ENCODE measurements at places on chromosomes 1 and 21.

DNA sequence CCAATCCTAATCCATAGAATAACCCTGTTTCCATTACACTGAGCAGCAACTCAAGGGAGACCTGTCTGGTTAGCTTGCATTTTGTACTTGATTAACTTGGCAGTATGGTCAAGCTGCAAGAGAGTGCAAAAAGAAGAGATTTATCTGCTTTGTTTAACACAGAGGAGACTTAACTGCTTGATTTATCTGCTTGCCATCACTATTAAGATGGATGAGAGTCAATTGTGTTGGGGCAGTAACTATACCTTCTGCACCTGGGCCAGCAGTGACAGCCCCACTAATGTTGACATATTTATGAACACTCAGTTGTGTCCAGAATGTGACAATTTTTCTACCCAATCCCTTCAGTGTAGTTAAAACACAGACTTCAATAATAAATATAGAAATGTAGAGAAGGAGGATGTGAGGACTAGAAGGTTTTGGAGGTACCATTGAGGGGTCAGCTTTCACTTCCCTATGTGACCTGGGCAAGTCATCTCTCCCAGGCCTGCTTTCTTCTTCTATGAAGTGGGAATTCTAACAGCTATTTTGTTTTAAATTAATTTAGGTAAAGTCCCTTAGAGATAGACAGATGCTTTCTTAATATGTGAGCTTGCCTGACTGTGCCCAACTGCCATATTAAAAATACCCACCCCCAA lies 159.1 kb upstream of the KCNK2 start:
- DNase-seq, result no peak

- no peak for DNase-seq
Observed at GRCh38 chr1:93690921-93691789, 9.5 kb upstream of the BCAR3 start.

DNA sequence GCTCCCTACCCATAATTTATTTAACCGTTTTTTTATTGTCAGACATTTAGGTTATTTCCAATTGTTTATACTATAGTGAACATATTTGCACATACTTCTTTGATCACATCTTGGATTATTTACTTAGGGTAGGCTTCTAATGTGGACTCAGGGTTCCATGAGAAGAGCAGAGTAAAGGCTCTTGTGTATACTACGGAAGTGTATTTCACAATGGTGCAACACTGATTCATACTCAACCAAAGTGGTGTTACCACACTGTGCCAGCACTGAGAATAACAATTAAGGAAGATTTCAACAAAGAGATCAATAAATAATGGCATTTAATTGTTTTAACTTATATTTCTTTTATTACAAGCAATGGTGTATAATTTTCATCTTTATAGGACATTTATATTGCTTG lies 251.2 kb downstream of the ZNF326 start:
- no peak for DNase-seq

DNA sequence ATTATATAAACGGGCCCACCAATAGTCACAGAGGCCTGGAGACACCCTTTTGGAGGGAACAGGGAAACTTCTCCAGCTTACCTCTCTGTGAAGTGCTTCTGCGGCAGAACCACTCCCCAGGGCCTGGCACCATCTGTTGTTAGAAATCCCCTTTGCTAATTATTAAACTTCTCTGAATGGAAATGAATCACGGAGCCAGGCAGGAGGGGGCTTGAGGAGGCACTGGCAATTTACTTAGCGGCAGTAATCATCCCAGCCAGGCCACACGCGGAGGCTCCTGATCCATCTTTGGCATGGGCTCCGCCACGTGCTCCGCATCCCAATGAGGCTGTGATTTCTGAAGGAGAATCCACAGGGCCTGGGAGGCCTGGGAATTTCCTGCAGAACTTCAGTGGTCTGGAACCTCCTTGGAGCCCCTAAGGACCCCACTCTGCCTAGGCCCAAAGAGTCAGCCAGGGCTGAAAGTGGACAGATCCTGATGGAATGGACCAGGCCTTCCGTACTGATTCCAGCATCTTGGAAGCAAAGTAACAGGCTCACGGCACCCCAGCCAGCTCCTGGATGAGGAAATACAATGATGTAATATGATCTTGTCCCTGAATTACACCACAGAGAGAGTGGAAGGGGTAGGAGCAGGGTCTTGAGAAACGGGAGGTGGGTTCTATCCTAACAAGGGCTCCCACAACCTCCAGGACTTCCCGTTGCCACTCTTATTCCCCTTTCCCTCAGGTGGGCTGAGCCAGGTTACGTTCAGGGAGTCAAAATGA lies 62.3 kb downstream of the GRIK3 start:
- DNase-seq, result no peak

DNA sequence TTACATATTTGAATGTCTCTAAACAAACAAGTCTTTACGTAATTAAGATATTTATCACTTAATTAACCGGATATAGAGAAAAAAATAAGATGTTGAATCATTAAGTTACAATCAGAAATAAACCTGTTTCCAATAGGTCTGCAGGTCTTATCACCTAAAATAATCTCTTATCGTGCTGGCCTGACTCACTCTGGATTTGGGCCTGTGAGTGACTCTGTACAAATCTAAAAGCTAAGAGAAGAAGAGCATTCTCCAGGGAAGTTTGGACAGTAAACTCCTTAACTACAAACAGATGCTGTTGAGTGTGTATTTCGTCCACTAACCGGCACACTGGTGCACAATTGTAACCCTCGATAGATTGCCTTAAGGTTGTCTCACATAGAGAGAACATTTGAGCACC lies 25.3 kb downstream of the CEP104 start:
- DNase-seq, result no peak

GRCh38 chr1:212284332-212284743 lies 872 bp upstream of the PPP2R5A start:
- DNase-seq, result no peak

GRCh38 chr1:227654858-227655752 lies 80.0 kb downstream of the JMJD4 start:
- no peak for DNase-seq

- peak; percentile 36 for DNase-seq
Observed at GRCh38 chr1:178774263-178774662, 49.2 kb downstream of the RALGPS2 start.

DNA sequence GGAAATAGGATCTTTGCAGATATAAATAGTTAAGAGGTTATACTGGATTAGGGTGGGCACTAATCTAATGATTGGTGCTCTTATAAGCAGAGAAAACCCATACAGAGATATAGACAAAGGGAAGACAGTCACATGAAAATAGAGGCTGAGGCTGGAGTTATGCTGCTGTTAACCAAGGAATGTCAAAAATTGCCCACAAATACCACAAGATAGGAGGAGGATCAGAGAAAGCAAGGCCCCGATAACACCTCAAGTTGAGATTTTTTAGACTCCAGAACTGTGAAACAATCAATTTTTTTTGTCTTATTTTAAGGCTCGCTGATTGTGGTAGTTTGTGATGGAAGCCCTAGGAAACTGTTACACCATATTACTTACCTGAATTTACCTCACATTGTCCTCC lies 513.2 kb downstream of the COL11A1 start:
- DNase-seq, result no peak

GRCh38 chr1:171756856-171757255 lies 15.0 kb upstream of the VAMP4 start:
- no peak for DNase-seq

GRCh38 chr1:230693777-230694176 lies 20.1 kb downstream of the AGT start:
- no peak for DNase-seq

- DNase-seq, result no peak
Observed at GRCh38 chr1:185292237-185292636, 24.8 kb downstream of the IVNS1ABP start.
